ENCODE measurements at places on chromosomes 3 and 15.
A peak's percentile ranks its signal among the peaks of the same experiment; 100 is the strongest.

GRCh38 chr15:39453620-39454019 is 127.3 kb upstream of the THBS1 start:
- no peak for DNase-seq

- no peak for DNase-seq
These were observed 42.9 kb downstream of the RAB11A start for GRCh38 chr15:65912235-65912634.

DNA sequence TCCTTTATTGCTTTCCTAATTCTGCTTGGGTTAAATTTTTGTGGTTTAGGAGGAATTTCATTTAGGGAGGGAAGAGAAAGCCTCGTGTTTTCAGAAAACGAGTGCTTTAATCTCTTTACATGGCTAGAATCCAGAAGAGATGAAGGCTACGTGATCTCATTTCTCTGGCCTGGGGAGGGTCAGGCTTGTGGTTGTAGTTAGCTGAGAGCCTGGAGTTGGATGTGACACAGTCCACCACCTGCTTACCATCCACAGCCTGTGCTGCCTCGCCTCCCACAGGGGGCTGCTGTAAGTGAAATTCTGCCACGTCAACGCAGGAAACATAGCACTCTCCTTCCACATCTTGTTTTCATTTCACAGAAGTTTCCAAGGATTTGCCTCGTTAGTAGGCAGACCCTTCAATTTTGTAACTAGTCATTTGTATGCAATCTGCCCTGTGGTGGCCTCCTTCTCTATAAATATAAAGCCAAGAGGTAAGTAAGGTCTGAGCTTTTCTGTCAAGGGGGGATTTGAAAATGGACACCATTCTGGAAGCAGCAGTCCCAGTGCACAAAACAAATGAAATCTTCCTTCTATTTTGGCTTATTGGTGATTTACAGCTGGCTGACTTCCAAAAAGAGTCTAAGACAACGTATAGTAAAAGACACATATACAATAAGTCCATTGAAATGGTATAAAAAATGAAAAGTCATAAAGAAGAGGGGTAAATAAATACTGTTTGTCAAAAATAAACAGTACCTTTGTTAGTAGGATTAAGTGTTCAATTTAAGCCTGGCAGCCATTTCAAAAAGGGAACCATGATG is 3.4 kb downstream of the GXYLT2 start:
- DNase-seq = peak; percentile 99

DNA sequence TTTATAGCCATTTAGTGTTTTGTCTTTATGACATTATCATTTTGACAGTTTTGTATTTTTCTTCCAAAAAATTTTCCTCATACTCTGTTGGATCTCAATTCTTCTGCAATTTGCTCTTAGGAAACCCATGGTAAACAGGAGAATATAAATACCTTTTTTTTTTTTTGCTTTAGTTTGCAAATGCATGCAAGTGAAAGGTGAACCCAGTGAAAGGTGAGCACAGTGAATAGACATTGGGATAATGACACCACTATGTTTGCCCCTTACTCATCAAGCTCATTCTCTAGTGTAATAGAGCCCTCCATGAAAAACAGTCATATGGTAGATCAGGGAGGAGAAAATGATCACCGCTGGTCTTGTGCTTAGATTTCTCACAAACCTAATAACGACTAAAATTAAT is 59.0 kb upstream of the TRPC1 start:
- DNase-seq = no peak

GRCh38 chr3:120425572-120426250 is 25.1 kb downstream of the FSTL1 start:
- DNase-seq = peak; percentile 96

GRCh38 chr3:193620057-193620456 is 27.0 kb downstream of the OPA1 start:
- no peak for DNase-seq

- peak; percentile 46 for DNase-seq
These were observed 59.3 kb upstream of the COL6A6 start for GRCh38 chr3:130457671-130458070.

DNA sequence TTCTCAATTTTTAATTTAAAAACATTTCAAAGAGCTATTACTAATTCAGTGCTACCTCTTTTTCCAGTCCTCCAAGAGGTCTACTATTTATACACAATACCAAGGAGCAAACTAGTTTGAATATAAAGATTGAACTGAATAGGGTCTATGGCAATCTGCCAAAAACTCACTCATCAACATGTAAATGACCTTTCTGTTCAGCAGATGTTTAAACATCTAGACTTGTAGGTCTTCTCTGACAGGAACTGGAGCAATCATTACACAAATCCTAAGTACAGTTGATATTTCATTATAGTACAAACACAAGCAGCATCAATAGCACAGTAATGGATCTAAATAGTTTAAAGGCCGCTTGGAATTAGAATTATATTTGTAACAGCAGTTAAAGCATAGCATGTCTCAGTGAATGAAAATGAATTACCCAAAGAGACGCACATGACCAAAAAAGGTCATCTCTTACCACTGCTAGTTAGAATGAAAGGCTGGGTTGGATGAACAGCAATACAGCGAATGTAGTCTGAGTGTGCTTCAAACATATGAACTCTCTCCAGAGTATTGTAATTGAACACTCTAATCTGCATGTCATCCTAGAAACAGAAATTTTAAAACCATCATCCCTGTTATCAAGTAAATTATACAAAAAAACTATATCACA is 10.7 kb downstream of the COPB2 start:
- DNase-seq = no peak

- DNase-seq = no peak
These were observed 12.7 kb upstream of the AKAP13 start for GRCh38 chr15:85367741-85368140.

GRCh38 chr3:172536505-172536904 is 13.3 kb upstream of the TNFSF10 start:
- no peak for DNase-seq

DNA sequence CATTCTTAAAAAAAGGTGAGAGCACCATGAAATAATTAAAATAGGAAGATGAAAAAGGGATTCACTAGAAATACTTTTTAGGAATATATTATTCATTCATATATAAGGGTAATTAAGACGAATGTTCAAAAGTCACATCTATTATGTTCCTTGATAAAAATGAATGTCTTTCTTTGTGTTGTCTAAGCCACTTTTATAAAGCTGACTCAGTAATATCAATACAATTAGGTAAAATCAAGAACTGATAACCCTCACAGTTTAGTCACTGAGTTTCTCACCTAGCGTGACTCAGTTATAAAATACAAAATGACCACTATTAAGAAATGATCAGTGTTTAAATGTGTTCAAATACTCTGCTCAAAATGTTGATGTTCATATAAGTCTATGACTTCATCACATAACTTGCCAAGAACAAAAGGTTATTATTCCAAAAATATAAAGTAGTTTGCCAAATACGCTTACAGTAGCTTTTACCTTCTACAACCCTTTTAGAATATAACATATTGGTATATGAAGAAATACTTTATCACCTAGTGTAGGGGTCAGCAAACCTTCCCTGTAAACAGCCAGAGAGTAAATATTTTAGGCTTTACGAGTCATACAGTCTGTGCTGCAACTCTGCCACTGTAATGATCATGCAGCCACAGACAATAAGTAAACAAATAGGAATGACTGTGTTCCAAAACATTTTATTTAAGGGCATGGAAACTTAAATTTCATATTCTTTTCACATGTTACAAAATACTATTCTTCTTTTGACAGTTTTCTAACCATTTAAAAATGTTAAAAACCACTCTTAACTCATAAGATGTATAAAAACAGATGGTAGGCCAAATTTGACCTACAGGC is 369.8 kb downstream of the TBC1D5 start:
- DNase-seq = peak; percentile 7

- DNase-seq = no peak
These were observed 45.0 kb downstream of the LSM3 start for GRCh38 chr3:14223595-14223994.

DNA sequence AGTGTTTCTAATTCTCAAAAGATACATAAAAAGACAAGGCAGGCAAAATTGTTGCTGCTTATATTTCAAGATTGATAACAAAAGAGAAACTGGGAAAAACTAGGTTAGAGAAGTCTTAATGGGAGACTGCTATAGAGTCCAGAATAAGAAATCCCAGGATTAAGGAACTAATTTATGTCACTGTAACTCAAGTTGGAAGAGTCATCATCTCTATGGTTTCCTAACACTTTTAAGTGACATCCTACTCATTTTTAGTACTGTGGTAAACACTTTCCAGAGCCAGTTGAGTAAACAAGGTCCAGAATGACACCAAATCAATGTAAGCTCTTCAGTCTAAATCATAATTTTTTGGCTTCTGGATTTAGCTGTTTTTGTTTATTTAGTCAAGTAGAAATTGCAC is 8.0 kb downstream of the CLDN16 start:
- no peak for DNase-seq

GRCh38 chr3:194890091-194890490 is 204.4 kb downstream of the FAM43A start:
- no peak for DNase-seq

DNA sequence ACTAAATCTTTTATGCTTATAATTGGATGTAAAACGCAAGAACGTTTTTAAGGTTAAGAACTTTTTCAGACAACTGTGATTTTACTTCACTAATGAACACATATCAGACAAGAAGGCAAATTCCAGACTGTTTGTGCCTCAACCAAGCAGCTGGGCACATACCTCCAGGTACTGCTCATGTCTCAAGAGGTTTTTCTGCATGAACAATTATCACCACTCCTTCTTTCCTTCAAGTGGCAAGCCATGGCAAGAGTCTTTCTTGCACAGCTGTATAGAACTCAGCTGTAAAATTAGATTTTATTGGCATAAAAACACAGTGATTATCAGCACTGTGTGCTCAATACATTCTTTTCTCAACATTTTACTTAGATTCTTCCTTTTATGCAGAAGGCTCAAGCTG is 64.3 kb downstream of the FNDC3B start:
- peak; percentile 71 for DNase-seq

DNA sequence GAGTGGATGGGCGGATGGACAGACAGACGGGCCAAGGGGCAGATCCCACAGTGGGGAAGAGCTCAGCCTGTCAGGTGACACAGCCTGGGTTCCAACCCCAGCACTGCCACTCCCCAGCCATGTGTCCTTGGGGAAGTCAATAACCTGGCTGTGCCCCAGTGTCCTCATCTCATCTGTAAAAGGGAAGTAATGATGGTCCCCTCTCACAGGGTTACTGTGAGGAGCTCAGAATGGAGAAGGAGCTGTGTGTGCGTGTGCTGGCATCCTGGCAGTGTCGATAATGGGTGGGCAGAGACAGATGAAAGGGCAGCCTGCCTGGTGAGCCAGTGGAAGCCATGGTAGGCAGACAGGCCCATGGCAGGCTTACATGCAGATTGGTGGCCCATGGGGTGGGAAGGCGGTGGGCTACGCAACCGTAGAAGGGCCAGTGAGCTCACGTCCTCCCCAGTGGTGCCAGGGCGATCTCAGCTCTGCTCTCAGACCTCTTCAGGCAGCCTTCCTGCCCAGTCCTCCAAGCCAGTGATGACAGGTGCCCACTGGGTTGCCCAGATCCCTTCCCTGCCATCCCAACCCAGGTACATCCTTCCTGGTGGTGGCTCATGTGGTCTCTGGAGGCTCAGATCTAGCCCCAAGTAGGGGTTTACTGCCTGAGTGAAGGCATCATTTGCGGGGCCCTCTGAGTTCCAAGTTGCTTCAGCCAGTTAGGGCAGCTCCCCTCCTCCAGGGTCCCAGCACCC is 2.3 kb upstream of the DNAJB8 start:
- DNase-seq = no peak

GRCh38 chr3:115099134-115099985 is 47.7 kb downstream of the ZBTB20 start:
- DNase-seq = no peak
